OCI-M1 (cell line): ENCODE measurements at places on chromosomes 5 and 9.

DNA sequence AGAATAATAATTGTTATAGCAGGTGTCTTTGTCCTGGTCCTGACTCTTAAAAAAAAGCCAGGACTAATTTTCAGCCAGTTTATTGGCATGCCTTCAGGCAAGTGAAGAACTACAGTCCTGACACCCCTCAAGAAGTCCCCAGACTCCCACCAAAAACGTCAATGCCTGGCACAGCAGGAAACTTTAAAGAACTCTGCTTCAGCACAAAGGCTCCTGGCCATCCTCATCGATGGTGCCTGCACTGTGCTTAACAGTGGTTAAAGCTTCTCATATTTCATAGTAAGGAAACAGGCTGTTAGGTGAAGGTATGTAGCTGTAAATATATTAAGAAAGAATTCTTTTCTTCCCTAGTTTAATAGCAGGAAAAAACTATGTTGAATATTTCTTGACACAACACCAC lies 280.1 kb upstream of the PUM3 start:
- no peak for DNase-seq

- no peak for DNase-seq
These were observed 44.1 kb downstream of the DPYSL3 start for GRCh38 chr5:147465747-147466146.

- DNase-seq, result no peak
These were observed 44.5 kb downstream of the FBXO10 start for GRCh38 chr9:37531699-37532098.

DNA sequence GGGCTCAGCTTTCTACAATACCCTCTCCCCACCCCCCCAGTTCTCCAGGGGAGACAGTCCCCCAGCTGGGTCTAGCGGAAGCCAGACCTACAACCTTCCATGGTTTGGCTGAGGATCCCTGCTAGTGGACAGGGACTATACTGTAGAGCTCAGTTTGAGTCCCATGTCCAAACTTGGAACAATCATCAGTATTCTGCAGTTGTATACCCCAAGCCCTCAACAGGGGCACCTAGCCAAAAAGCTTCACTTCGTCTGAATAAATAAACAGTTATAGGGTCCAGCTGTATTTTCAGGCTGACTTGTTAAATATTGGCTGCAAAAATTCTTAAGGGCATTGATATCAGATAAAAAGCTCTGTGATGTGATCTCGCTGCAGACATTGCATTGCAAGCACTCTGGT lies 15.4 kb upstream of the C9 start:
- DNase-seq, result no peak

GRCh38 chr5:142561486-142562097 lies 124.3 kb downstream of the FGF1 start:
- no peak for DNase-seq

DNA sequence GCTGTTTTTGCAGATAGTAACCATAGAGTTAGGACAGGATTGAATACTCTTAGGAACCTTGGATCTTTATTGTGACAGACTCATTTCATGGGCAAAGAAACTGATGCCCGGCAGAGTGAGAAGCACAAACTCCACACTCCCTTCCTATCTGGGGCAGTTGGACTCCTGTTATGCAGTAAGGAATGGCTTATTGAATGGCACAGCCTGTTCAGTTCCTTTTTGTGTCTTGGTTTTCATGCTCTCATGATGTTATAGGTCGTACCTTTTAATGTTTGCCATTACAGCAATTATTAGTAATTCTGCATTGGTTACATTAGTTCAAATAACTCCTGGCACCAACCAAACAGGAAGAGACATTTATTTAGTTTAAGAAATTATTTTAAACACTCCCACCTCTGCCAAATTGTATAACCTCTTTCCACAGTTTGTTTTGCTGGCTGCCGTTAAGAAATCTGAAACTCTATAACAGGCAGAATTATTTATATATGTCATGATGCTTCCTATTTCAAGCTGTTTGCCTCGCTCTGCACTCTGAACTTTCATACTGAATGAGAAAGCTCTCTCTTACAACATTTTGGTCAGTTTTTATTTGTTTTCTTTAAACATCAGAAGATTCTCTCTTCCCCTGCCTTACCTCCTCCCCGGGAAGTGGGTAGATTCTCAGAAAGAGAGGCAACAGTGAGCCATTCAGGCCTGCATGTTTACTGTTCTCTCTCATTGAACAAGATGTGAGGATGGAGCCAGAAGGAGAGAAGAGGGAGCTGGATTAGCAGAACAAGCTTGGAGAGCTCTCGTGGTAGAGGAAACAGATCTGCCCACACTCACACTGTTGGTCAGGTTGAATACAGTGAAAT lies 144.4 kb downstream of the ARHGEF28 start:
- DNase-seq, result no peak

DNA sequence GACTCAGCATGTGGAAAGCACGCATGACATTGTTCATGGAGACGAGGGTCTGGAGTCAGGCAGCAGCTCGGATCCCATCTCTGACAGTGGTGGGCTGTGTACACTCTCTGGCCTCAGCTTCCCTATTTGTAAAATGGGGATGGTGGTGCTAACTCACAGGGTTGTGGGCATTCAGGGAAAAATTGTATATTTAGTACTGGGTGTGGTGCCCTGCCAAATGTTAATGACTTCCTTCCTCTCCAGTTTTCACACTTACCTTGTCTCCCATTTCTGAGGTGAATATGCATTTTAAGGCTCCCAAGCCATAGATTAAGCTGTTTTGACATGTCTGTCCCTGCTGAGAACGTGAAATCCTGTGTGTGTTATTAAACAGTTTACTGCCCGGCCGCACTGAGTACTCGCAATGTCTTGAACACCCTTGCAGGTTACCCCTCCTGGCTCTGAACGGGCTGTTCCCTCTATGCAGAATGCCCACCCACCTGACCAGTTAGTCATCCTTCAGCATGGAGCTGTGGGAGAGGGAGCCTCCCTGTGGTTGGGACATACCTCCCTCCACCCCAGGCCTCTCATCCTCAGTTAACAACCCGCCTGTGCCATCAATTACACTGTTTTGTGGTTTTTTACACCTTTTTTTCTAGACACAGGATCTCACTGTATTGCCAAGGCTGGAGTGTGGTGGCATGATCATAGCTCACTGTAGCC lies 25.8 kb downstream of the TJP2 start:
- no peak for DNase-seq

- DNase-seq, result no peak
These were observed 63.2 kb downstream of the COL27A1 start for GRCh38 chr9:114218264-114219120.

DNA sequence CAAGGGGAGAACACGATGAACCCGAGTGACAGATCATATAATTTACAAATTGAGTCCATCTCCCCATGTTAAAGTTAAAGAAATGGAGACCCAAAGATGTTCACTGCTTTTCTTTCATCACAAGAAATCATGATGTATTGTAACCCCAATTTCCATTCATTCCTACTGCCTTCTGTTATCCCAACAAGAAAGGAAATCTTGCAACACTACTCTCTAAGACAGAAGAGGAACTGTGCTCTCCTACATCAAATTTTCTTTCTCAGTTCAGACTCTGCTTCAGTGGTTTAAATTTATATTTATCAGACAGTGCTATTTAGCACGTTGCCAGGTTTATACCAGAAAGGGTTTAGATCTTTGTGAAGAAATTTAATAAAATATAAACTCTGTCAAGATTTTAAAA lies 83.8 kb upstream of the RASA1 start:
- DNase-seq, result no peak

- no peak for DNase-seq
These were observed 212.2 kb downstream of the PCSK1 start for GRCh38 chr5:96220610-96221390.

DNA sequence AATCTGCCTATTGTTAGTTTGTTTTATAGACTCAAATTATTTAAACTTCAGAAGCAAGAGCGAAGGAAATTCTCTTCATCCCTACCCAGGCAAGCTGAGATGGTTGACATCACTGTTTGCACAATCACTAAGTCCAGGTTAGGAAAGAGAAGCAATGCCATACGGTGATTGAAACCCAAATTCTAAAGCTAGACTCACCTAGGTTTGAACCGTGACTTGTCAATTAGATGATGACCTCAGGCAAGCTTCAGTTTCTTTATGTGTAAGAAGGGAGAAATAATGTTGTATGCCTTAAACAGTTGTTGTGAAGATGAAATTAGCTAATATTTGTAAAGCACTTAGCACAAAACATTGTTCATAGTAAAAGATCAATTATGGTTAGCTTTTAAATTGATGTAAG lies 96.5 kb upstream of the ANKRD55 start:
- no peak for DNase-seq

DNA sequence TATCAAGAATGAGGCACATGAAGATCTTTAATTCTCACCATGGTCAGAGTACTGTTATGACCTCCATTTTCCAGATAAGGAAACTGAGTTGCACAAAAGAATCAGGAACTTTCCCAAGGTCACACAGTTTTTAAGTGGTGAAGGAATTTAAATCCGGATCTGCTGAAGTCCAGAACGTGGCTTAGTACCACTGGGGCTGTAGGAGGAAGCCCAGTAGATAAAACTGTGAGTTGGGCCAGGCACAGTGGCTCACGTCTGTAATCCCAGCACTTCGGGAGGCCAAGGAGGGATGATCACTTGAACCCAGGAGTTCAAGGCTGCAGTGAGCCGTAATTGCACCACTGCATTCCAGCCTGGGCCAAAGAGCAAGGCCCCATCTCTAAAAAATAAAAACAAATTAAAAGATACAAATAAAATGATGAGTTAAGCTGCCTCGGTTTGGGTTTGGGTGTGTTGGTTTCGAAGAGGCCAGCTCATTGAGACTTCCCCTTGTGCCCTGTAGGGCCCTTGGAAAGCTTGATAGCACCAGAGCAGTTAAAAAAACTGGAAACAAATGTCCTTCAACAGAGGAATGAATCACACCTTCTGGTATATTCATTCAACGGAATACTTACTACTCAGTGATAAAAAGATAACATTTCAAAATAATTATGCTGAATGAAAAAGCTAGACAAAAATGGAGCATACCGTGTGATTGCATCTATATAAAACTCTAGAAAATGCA lies 20.1 kb downstream of the ATOX1 start:
- no peak for DNase-seq

DNA sequence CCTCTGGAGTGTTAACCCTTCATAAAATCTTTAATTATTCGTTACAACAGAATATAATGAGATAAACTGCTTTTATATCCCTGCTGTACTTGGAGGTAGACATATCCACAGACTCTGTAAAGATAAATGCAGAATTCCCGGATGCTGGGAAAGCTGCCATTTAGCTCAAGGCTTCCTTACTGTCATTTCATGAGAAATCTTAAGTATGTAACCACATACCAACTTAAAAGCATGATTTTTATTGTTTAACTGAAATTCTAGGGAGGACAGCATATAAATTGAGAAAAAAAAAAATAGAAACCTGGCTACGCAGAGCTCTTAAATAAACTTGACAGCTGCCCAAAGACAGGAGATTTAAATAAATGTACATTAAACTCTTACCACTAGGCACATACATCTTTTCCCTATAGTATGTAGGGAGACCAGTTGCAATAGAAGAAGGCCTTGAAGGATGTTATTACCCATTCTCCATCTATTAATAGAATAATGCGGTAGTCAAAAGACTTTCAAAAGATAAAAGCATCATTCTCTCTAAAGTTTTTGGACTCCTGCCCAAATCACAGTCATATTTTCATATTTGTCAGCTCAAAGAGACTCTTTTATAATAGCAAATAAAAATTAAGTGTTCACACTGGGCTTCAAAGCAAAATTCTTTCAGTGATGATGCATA lies 373.8 kb downstream of the NDUFS4 start:
- DNase-seq, result no peak

- DNase-seq, result no peak
These were observed 94.2 kb upstream of the ZNF618 start for GRCh38 chr9:113781896-113782295.

- no peak for DNase-seq
These were observed 272.1 kb downstream of the HINT1 start for GRCh38 chr5:130893006-130893405.

DNA sequence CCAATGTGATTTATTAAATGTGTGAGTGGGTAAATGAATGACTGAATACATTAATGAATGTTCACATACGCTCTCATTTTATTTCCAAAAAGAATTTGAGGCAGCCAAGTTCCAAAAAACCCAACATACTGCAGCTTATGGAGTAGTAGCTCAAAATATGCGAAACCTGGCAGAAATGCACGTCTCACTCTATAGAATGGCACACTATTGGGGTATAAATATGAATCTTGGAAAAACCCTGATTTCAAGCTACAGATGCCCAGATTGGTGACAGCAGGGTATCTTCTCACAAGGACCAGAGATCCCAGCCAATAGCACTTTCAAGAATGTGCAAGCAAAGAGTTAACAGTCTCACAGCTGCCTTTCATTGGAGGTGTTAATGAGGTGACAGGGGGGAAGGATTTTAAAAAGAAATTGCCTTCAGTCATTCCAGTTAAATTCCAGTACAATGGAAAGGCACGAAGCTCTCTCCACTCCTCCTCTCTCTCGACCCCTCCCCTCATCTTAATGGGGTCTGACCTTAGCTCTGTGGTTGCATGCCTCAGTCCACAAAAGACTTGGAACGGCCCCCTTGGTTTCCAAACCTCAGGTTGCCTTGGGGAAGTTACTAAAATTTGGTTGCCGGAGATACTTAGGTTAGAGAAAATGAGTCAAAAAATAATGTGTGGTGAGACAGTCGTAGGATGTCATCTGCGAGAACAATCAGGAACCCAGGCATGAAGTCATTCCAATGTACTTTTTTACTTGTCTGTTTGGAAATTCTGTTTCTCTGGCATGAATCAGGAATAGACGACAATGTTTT lies 307.4 kb downstream of the NFIB start:
- no peak for DNase-seq

DNA sequence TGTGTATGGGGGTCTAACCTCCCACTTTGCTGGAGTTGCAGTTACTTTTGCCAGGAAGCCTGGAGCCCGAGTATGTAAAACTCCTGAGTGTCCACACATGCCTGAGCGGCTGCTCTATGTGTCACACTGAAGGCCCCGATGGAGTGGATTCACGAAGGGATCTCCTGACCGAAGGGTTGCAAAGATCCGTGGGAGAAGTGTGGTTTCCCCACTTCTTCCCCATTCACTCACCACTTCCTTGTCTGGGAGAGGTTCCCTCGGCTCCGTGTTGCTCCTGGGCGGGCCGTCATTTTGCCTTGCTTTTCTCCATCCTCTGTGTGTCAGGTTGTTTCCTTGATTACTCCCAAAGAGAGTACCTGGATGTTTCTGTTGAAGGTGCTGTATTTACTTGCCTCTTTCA lies 16.2 kb upstream of the IL3 start:
- no peak for DNase-seq

GRCh38 chr9:35603506-35603985 lies 1.5 kb upstream of the TESK1 start:
- no peak for DNase-seq

DNA sequence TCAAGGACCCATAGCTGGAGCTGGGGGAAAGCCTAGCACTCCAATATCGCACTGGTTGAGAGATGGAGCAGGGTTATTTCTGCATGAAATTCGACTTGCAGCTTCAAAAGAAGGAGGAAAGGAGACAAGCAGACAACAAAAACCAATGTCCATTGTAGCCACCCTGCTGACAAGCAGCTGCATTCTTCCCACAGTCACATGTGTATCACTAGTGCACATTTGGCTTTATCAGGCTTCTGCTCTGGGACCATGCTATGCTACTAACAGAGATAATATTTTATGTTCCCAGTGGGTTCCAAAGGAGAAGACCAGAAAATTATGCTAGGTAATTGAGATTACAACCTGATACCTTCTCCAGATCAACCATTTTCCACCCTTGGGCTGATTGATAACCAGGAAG lies 59.7 kb downstream of the MFAP3 start:
- peak; percentile 16 for DNase-seq

GRCh38 chr9:38334234-38334633 lies 58.3 kb upstream of the ALDH1B1 start:
- peak; percentile 15 for DNase-seq
